ENCODE measurements at places on chromosomes 2 and 18.

- DNase-seq: no peak
These were observed 344.5 kb upstream of the TNP1 start for GRCh38 chr2:217204358-217204757.

- no peak for DNase-seq
These were observed 4.1 kb upstream of the TCF4 start for GRCh38 chr18:55592106-55592505.

DNA sequence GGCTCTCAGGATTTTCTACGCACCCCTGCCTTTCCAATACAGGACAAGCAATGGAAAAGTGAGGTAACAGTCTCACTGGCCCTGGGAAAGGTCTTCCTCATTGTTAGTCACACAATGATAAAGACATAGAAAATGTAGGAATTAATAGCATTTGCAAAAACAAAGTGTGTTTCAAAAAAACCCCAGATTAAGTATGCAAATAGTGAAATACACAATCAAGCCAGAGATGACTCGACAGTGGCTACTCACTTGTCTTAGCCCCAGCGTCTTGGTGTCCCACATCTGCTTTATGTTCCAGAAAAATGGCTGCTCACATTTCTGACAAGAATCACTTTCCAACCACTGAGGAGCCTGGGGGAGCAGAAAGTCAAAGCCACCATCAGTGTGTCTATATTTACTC is 47.0 kb upstream of the AP1S3 start:
- no peak for DNase-seq

GRCh38 chr2:74421221-74421870 is at the start of the genes C2orf81 and WDR54:
TSS of gene C2orf81 (minus strand) at chr2:74421619. CDS start at chr2:74421560, 59 bp downstream.
TSS of gene WDR54 (plus strand) at chr2:74421730. CDS start at chr2:74422154, 424 bp downstream.
- peak; percentile 97 for DNase-seq

- DNase-seq: peak; percentile 14
These were observed 1.5 kb downstream of the EXOC6B start for GRCh38 chr2:72824224-72824842.

DNA sequence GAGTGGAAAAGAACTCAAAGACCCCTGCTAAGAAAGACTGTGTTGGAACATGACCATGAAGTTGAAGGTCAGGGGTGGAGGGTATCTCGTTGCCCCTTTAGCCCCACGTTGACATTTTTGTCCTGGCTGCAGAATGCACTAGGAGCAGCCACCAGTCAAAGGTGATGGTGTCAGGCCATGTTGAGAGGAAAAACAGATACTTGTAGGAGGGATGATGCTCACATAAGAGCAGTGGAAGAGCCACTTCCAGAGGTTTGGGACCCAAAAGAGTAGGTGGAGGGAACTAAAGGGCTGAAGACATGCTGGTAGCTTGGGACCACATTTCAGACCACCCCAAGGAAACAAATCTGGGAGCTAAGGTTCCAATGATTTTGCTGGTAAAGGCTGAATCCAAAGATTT is 159.0 kb downstream of the MYO3B start:
- no peak for DNase-seq

DNA sequence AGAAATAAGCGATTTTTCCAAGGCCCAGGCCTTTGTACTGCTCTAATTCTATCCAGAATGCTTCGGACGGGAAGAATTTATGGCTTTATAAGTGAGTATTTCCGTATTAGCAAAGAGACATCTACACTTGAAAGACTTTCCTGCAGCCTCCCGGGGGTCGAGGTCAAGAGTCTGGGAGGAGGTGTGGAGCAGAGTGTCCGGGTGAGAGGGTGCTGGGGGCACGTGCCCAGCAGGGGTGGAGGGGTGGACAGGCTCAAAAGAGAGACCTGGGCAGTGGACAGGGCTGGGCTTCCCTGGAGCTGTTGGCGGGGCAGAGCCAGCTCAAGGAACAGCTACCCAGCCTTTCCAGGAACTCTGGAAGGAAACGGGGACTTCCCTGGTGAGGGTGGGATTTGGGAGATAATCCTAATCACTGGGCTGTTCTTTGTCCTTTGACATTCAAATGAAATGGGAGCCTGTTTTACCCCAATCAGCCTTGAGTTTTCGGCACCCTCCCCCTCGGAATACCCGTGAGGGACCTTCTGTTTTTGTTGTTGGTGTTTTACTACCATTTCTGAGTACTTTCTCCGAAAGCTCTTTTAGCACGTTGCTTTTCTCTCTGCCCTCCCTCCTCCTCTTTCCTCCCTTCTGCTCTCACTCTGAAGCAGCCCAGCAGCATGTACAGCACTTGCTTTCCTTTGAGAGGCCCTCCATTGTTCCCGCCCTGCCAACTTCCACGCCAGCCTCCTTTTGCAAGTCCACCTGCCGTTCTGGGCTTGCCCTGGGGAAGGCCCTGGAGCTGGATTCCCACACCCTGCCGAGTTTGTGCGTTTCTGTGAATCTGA is 164.7 kb downstream of the AGAP1 start:
- DNase-seq: no peak

DNA sequence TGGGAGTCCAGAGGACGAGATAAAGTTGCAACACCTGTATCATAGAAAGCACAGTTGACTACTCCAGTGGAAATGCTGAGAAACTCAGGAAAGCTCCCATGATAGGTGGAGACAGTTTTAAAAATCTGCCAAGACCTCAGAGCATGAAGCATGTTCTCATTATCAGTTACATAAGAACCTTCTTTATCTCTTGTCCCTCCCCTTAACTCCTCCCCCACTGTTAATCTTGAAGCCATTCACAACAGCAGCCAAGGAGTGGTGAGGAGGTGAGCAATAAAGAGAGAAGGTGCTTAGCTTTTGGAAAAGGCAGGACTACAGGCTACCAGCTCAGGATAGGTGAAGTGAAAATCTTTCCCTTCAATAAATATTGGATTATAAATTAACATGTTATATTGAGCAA is 657.9 kb downstream of the NYAP2 start:
- DNase-seq: no peak

GRCh38 chr18:13558790-13559189 is 167.6 kb downstream of the FAM210A start:
- no peak for DNase-seq

DNA sequence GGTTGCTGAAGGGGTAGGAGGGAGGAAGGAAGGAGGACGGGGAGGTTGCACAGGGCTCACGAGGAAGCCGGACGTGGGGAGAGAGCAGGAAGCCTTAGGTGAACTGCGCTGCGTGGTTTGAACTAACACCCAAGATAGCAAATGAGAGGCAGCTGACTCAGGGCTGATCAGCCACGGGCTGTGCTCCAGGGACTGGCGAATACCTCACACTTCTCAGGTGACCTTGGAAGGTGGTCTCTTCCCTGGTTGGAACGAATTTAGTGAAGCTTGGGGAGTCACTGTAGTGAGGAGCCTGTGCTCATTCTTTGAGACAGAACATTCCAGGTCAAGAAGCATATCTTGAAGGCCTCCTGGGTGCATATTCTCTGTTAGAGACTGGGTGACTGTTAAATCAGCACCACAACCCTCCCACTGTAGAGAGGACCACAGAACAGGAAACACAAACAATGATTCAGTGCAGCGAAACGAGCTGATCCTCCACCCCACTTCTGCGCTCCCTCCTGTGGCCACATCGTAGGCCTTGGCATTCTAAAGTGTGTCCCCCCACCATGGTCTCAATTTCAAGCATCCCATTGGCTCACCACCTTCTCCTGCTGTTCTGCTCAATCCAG is 33.8 kb downstream of the TOGARAM2 start:
- peak; percentile 82 for DNase-seq

All from activated CD4-positive, alpha-beta T cell treated with anti-CD3 and anti-CD28 coated beads for 48 hours (primary cell).